ENCODE measurements at places on chromosomes 4 and X. TPM values are rescaled to one million over a fixed set of nuclear protein-coding genes. Genes with fewer than 3 reads are reported as not detected.

DNA sequence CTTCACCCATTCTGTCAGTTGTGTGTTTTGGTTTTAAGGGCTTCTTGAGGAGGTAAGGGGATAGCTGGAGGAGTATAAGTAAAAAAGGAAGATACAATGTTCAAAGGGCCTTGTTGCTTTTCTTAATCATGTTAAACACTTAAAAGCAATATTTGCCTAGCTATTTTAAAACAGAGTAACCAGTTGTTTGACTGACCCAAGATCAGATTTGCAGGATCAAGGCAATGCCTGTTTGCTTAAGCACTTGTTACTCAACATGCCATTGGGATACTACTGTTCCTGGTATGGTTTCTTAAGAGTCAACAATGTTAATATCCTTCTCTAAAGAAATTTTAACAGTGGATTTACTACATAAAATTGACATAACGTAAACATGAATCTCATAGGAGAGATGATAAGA is 2.6 kb downstream of the DCLK2 start:
- no peak for DNase-seq

The ESX1 gene
- total RNA-seq: not detected

GRCh38 chrX:150643958-150644357 is 49.2 kb upstream of the MTMR1 start:
- DNase-seq: no peak

- DNase-seq: no peak
These were observed 19.1 kb downstream of the FGFRL1 start for GRCh38 chr4:1030559-1030958.

The SHOX gene
- 0.22 TPM for total RNA-seq

The SSX2 gene
- total RNA-seq: not detected

- DNase-seq: no peak
These were observed 422.6 kb upstream of the GALNTL6 start for GRCh38 chr4:171390626-171391025.

- DNase-seq: no peak
These were observed 225.0 kb downstream of the GRIA3 start for GRCh38 chrX:123408821-123409737.

The ZMAT1 gene
- 5.0 TPM for total RNA-seq
